MCF 10A (cell line): ENCODE measurements at places on chromosomes 5 and 9.

DNA sequence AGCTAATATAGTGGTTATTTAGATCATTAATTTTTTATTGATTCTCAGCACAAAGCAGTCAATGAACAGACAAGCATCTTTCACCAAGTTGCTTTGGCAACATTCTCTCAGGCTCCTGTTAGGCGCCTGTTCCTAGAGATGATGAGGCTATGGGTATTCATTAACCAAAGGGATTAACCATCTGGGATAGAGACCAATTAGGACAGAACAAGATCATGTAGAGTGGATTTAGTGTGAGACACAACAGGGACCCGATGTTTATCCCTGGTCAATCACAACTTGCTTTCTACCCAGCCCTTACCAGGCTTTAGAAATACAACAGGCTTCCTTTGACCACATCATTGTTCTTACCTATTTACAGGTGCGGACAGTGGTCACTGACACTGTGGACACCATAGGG lies 82.2 kb downstream of the PJA2 start:
- DNase-seq = no peak

GRCh38 chr9:70003901-70004714 lies 39.5 kb upstream of the MAMDC2 start:
- DNase-seq = no peak

DNA sequence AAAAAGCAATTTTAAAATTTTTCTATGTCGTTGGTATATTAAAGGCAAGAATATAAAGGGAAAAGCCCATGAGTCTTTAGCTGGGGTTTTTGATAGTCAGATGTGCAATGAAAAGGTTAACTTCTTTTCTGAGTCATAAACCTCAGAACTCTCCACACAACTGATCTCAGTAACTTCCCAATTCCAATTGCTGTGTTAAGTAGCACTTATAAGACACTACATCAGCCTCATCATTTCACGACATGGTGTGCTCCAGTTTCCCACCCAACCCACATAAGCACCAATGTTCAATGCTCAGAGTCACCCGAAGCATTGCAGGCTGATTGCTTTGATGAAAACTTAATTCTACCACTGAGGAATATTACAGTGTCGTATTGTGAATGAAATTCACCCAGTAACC lies 155.8 kb downstream of the TSSK1B start:
- no peak for DNase-seq

DNA sequence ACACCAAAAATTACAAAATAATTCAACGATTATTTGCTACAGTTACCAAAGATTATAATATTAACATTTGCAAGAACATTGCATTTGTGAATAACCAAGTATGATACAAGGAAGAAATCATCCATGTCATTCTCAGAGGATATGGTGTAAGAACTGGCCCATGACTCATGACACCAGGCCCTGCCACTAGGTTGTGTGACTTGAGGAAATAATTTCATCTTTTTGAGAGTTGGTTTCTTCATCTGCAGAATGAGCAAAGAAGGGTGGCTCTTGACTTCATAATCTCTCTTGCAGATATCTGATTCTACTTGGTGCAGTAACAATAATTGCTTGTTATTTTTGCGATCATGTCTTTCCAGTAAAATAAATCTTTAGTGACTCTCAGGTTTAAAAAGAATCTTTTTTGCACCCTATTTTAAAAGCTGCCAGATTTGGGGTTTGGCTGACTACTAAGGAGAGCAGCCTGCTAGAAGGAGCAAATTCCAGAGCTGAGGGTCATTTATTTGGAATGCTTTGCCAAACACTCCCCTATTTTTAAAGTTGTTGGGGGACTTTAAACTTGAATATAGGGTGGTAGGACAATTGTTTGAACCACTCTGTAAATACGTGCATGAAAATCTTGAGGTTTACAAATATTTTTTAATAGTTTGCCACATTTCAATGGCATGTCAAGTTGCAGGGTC lies 23.5 kb downstream of the ITGA1 start:
- DNase-seq = peak; percentile 79

DNA sequence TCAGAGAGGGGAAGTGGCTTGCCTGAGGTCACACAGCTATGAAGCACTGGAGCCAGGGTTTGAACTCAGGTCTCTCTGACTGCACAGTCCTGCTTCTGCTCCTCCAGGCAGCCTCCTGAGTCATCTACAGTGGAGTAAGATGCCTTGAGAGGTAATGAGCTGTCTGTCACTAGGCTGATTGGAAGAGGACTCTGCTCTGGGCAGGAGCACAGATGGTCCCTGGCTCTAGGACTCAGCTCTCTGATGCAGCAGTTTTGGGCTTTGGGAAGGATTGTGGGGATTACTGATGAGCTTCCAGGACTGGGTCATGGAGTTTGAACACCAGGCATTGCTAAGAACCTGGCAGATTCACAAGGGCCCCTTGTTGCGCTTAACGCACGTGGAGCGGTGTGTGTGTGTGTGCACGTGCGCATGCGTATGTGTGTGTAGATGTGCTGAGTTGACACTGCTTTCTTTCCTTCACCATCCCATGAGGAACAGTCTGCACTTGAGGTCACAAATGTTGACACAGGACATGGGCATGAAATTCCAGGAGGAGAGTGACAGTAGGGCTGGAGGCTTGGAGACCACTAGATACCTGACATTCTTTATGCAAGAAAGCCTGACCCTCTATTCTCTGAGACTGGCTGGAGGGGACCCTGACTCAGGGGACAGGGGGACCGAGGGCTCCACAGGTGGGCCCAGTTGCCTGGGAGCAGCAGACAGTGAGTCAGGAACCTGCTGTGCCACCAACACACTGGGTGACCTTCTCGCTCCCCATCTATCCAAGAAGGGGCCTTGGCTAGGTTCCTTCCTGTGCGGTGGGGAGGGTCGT lies 170.5 kb downstream of the RGS3 start:
- no peak for DNase-seq

DNA sequence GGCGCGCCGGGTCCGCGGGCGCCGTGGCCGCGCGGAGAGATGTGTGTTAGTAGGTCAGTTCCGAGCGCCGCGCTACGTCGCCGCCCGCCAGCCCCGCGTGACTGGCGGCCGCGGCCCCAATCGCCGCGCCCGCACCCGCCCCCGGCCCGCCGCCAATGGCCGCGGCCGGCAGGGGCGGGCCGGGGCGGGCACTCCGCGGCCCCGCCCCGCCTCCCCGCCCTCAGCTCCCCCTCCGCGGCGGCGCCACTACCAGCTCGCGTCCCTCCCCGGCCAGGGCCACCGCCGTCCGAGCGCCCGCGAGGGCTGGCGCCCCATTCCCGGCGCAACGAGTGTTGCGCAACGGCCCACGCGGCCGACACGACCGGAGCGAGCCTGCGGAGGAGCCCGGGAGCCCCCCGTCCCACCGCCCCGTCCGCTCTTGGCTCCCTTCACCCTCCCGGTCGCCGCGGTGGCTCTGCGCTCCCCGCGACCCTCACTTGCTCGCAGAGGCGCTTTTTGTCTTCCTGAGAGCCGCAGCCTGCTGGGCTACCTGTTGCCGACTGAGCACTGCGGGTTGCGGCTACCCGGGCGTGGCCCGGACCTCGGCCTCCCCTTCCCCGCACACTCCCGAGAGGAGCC lies at the start of gene NFIL3:
Gene NFIL3, minus strand, starts transcription at position 48 of the 618 bp plus-strand sequence. CDS start 13,098 bp downstream, outside the sequence.
- peak; percentile 78 for DNase-seq

GRCh38 chr9:27394154-27394825 lies 97.3 kb upstream of the EQTN start:
- DNase-seq = no peak

GRCh38 chr9:134403682-134404301 lies 77.5 kb downstream of the RXRA start:
- no peak for DNase-seq

DNA sequence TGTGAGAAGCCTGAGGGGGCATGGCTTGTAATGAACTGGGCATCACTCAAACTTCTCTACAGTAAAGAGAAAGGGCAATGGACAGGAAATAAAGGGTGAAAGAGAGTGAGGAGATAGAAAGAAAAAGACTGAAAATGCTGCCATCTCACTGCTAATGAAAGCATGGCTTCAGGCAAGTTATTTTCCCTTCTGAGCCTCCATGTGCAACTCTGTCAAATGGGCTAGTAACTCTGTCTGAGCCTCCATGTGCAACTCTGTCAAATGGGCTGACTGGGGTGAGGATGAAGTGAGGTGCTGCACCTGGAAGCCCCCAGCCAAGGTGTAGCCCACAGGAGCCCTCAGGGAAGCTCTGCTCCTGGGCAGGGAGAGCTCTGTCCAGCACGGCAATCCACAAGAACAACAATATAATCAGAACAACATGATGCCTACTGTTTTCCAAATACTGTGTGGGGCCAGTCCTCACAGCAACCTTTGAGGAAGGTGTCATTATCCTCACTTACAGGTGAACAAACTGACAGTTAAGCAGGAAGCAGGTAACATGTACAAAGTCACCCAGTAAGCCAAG lies 73.8 kb upstream of the XPA start:
- no peak for DNase-seq

GRCh38 chr5:176296-176823 lies 14.9 kb upstream of the LRRC14B start:
- no peak for DNase-seq

GRCh38 chr9:4792054-4792571 lies 631 bp upstream of the RCL1 start:
- DNase-seq = no peak

GRCh38 chr5:84524491-84524890 lies 139.8 kb upstream of the EDIL3 start:
- DNase-seq = no peak

- DNase-seq = peak; percentile 79
Measured at GRCh38 chr9:81522716-81523551, 166.4 kb downstream of the TLE1 start.

DNA sequence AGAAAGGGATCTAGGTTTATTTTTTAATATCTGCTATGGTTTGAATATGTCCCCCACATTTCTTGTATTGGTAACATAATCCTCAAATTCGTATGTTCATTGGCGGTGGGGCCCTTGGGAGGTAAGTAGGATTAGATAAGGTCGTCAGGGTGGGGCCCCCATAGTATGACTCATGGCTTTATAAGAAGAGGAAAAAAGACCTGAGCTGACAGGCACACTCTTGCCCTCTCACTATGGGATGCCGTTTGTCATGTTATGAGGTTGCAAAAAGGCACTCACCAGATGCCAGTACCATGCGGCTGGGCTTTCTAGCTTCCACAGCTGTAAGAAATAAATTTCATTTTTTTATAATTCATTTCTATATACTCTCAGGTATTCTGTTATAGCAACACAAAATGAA lies 67.3 kb upstream of the SGCD start:
- DNase-seq = no peak

GRCh38 chr5:117638581-117638980 lies 1064.0 kb upstream of the SEMA6A start:
- DNase-seq = no peak

DNA sequence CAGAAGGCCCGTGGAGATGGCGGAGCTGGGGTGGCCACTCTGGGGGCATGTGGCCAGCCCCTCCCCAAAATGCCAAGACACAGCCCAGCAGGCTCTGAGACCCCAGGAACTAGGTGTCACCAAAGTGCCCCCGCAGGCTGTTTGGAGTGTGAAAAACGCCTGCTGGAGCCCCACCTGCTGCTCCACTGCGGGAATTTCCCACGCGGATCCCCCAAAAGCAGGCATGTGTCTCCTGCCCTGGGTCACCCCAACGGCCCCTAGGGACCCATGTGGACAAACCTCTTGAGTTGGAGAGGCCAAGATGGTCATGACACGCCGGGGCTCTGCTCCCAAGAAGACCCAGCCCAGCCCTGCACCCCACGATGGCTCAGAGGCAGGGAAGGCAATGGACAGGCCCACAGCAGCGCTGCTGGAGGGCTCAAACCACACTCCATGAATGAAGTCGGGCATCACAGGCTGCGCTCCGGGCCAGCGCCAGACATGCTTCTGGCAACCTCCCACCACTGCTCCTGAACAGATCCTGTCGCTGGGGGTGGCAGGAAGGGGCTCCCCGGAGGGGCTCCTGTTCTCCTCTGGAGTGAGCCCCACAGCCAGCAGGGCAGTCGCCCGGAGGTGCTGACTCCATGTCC lies 15.3 kb downstream of the NOTCH1 start:
- no peak for DNase-seq

DNA sequence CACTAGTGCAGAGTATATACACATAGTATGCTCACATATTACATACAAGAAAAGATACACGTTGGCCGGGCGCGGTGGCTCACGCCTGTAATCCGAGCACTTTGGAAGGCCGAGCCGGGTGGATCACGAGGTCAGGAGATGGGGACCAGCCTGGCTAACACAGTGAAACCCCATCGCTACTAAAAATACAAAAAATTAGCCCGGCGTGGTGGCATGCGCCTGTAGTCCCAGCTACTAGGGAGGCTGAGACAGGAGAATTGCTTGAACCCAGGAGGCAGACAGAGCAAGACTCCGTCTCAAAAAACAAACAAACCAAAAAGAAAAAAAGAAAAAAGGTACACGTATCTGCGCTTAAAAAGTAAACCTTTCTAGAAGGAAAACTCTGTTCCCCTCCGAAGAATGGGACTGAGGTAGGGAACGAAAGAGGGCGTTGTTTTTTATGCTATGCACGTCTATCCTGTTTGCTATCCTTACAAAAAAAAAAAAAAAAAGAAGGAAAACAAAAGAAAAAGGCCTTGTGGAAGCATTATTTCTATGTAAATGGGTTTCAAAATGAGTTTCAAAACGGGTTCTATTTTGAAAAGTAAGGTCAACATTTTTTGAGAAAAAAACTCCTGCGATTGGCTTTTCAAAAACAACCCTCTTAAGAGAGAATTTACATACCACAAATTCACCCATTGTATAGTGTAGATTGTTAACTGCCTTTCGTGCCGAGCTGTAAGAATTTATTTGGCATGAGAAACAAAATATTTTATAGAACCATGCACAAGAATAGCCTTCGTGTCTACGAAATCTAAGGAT lies 1.2 kb downstream of the AK3 start:
- no peak for DNase-seq

- no peak for DNase-seq
Measured at GRCh38 chr9:33117796-33118195, 41.3 kb upstream of the SMU1 start.

- peak; percentile 33 for DNase-seq
Measured at GRCh38 chr9:91428436-91428835, 4.8 kb upstream of the NFIL3 start.

DNA sequence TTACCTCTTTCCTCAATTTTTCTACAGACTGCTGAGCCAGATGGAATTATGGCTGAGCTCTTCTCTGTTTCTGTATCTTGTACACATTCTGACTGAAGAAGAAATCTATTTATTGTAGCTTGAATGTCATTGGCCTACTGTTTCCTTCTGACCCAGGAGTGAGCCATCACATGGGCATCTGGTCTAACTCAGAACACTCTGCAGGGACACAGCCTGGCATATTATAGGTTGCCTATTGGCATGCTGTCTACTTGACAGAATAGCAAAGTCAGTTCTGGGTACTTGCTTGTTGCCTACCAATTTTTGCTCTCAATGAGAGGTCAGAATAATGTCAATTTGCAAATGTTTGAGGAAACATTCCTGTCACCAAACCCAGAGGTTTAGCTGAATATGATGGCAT lies 7.3 kb downstream of the PCDHAC2 start:
- DNase-seq = no peak

- no peak for DNase-seq
Measured at GRCh38 chr5:179346401-179346800, 1.1 kb upstream of the ADAMTS2 start.

- no peak for DNase-seq
Measured at GRCh38 chr5:15703901-15704300, 203.9 kb downstream of the FBXL7 start.
